Stimulated activated CD4-positive, alpha-beta T cell treated with anti-CD3 and anti-CD28 coated beads, Interleukin-4, amount 100 ng/mL, for 48 hours (primary cell): ENCODE measurements at places on chromosomes 11 and 22.

GRCh38 chr11:48013269-48013901 is 33.0 kb downstream of the PTPRJ start:
- DNase-seq, result no peak

DNA sequence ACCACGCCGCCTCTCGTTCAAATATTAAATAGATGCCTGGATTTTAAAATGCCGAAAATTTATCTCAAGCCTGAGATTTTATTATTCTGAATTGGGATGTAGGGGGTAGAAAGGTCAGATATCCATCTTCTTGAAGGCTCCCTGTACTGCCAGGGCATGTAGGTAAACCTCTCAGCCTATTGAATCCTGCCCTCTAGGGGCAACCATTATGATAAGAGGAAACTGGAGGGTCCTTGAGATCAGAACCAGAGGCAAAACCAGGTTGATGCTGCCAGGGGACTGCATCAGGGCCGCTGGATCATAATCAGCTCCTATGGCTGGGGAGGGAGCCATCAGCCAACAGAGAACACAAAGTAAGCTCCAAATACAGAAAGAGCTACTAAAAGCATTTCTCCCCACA is 92.4 kb downstream of the KCNC1 start:
- DNase-seq, result no peak

DNA sequence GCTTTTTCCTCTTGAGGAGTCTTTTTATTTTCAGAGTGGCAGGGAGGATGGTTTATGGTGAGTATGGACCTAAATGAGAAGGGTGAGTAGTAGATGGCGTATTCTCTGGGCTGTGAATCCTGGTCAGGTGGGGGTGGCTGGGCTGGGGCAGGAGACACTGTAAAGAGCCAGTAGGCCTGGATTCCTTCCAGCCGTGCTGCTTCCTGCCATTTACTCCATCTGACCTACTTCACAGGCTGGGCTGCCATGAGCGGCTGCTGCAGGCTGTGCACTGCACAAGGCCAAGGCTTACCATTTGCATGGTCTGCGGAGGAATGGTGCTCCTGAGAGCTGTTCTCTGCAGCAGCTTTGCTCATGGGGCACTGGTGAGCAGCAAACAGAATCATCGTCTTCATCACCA is 297.6 kb downstream of the KIRREL3 start:
- DNase-seq, result no peak

GRCh38 chr11:69259096-69259495 is 34.9 kb upstream of the MYEOV start:
- no peak for DNase-seq

DNA sequence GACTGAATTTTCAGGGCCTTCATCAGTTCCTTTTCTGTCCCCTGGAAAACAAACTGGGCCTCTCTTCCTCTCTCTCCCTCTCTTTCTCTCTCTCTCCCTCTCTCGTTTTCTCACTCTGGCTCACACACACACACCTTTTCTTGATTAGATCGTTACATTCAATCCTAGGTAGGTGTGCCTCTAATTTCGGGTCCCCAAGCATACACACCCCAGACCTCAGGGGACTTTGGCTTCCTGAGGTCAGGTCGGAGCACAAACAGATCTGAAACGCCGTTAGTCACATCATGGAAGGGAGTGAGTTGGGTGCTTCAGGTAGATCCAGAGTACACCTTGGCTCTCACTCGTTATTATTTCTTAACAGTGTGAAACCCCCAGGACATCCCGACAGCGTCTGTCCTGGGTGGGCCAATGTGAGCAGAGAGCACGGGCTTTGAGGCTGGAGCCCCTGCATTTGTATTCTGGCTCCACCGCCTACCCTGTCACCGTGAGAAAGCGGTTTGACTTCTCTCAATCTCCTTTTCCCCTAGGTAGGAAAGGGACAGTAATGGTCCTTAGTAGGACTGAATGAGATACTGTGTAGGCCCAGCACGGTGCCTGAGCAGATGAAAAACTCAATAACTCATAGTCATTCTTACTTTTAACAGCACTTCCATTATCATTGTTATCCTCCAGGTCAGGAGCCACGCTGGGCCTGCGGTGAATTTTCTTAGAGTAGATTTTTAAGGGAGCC is 37.3 kb upstream of the POU2AF1 start:
- no peak for DNase-seq

GRCh38 chr22:48936391-48936790 is 891.3 kb downstream of the BRD1 start:
- no peak for DNase-seq

GRCh38 chr11:114160894-114161293 is 101.4 kb downstream of the ZBTB16 start:
- DNase-seq, result no peak

DNA sequence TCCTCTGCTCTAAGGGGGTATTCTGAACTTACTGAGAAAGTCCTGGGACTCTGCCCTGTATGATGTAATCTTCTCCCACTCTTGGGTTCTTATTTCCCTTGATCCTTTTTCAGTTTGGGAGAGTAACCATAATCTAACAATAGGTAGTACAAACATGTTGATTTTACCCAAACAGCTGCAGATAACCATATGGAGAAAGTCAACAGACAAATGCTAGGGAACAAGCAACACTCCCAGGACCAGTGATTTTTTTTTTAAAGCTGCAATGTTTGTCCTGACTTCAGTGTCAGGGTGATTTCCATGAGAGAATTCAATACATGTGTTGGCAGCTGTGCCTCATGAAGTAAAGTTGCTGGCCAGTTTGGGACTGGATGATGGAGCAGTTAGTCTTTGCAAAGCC is 156.5 kb downstream of the FCHSD2 start:
- no peak for DNase-seq

GRCh38 chr11:110065189-110065588 is 28.0 kb upstream of the ZC3H12C start:
- DNase-seq, result no peak

GRCh38 chr11:119991669-119992068 is 146.2 kb downstream of the TRIM29 start:
- no peak for DNase-seq

GRCh38 chr22:33063611-33064010 is 5.4 kb upstream of the SYN3 start:
- DNase-seq, result no peak

- no peak for DNase-seq
Observed at GRCh38 chr11:39804271-39804670, 1655.2 kb downstream of the LRRC4C start.

GRCh38 chr11:67031791-67032561 is 9.0 kb downstream of the SYT12 start:
- no peak for DNase-seq

DNA sequence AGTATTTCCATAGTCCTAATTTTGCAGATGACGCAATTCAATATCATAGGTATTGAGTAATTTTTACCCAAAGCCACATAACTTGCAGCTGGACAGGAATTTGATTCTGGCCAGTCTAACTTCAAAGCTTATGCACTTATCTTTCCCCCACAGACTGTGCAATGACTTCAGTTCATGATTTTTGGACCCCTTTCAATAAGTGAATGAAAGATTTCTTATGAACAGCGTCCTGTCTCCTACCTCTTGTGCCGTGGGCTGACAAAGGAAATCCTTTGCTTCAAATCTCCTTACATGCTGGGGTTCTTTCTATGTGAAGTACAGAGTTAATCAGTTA is 217.7 kb upstream of the KIRREL3 start:
- no peak for DNase-seq

GRCh38 chr11:76770642-76771445 is 12.3 kb upstream of the TSKU start:
- no peak for DNase-seq

DNA sequence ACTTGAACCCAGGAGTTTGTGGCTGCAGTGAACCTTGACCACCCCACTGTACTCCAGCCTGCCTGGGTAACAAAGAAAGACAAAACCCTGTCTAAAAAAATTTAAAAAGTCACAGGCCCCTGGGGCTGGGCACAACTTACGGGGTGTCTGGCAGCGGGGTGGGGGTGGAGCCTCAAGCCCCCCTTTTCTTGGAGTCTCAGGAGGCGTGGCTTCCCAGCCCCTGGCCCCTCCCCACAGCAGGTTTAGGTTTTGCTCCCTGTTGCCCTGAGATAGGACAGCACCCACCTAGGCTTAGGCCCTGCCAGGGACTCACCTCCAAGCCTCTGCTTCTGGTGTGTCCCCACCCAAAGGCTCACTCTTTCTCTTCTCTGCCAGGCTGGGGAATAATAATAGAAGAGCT is 22.4 kb downstream of the MGAT3 start:
- DNase-seq, result no peak

DNA sequence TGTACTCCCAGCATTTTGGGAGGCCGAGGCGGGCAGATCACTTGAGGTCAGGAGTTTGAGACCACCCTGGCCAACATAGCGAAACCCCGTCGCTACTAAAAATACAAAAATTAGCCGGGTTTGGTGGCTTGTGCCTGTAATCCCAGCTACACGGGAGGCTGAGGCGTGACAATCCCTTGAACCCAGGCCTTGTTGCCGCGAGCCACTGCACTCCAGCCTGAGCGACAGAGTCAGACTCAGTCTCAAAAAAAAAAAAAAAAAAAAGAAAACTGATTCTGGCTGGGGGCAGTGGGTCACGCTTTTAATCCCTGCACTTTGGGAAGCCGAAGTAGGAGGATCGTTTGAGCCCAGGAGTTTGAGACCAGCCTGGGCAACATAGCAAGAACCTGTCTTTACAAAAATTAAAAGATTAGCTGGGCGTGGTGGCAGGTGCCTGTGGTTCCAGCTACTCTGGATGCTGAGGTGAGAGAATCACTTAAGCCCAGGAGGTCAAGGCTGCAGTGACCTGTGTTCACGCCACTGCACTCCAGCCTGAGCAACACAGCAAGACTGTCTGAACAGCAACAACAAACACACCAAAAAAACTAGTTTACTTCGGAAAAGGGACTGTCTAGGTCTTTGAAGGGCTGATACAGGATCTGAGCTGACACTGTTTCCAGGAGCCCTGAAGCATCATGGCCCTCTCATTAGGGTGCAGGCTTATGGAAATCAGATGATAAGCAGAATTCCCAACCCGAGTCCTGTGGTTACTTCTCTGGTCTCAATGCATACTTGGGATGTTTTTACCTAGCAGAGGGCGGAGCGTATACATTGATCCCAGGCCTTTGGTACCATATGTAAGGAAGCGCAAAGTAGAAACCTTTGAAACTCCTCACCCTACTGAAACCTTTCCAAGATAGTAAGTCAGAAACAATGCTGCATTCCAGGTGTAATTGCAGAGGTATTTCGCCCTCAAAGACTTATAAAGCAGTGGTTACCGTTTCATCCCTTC is 1.8 kb upstream of the CHKB start:
- no peak for DNase-seq

DNA sequence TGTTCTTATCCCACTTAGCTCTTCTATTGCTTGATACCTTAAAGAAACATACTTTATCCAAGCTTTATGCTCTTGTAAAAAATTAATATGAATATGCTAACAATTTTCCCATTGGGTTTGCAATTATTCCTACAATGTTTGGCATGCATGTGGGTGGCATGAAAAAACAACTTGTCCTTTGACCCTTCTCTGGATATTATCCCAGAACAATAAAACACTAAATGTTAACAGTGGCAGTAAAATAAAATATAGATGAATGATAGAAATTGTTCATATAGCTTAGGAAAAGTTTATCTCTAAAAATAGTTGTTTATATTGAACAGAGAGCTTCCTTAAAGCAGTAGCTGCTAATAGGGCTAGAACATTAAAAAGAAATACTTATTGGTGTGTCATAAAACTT is 860.5 kb upstream of the LRRC4C start:
- DNase-seq, result no peak
